CD8-positive, alpha-beta memory T cell (primary cell): ENCODE measurements at places on chromosomes 12 and 14.

DNA sequence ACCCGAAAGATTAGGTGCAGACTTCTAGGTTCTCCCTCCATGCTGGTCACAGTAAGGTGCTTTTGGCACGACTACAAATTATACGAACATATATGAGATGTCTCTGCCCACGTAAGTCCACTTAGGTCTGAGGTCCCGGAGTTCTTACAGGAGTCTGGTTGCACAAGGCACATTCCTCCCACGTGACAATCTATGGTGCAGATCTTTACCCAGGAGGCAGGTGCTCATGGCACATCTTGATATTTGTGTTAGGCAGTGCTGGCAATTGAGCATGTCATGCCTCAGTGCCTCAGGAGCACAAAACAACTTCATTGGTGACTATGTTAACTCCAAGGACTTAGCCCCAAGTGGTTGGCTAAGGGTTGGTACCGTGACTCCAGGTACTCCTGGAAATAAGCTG, 92.0 kb upstream of the AMN1 start:
- no peak for DNase-seq

GRCh38 chr14:92832137-92832700, 38.1 kb downstream of the GOLGA5 start:
- DNase-seq: no peak

DNA sequence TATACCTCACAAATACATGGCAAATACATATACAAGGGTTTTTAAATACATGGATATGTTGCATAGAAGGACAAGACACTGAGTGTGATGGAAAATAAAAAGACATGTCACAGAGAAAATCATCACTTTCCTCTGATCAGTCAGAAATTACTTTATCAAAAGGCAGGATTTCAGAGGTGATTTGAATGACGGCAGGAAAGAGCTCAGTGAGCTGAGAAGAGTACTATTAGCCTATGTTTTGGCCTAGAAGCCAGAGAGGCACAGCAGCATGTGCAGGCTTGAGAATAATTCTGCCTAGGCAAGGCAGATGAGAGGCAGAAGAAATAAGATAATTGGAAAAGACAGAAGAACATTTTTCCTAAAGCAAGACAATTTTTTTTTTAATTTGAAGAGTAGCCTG, 94.9 kb downstream of the BCAT1 start:
- DNase-seq: no peak

- no peak for DNase-seq
Observed at GRCh38 chr12:75634244-75635222, 123.1 kb upstream of the KRR1 start.

GRCh38 chr12:21353948-21354347, 18.8 kb upstream of the IAPP start:
- DNase-seq: no peak

- no peak for DNase-seq
Observed at GRCh38 chr12:10179776-10180181, 947 bp downstream of the TMEM52B start.

DNA sequence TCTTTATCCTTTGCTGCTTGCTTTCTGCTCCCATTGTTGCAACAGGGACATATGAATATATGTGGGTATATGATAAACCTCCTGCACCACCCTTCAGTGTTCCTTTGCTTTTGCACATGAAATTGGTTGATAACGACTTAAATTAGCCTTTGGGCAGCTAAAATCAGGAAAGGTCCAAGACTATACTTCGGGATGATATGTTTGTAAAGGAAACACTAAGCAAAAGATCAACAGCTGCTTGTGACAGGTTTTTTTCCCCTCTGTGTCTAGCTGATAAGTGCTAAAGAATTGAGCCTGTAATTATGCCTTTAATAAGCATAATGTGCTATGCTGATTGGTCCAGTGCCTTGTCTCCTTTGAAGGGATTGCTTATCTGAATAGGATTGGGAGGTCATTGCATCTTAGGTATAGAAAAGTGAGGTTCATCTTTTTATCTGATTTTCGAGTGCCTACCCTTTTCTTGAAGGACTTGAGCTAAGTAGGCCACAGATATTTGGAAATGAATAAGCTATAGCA, 59.4 kb downstream of the PPHLN1 start:
- DNase-seq: no peak
